Ascending aorta (tissue), 2 donors: ENCODE measurements at places on chromosomes 4 and X.

GRCh38 chr4:113101669-113102068 lies 52.2 kb downstream of the ANK2 start:
- H3K27me3 ChIP-seq: no peaks in the 10 kb centered on the region
- no peak for DNase-seq

DNA sequence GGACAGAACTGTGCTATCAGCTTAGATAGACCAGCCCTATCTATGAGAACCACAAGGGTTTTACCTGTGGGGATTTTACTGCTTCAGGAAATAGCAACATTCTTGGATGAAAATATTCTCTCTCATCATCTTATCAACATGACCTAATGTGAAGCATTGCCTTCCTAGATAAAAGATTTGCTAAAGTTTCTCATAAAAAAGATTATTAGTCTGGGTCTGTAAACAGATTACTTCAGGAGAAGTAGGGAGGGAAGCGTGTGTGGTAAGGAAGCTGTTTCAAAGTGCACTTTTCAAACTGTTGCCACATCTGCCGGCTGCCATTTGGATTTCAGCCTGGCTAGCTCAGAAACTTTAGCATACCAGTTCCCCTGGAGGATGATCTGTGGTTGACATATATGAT lies at the start of gene NOX1:
Gene NOX1 (minus strand): TSS at position 35 of the 400 bp plus-strand sequence. CDS start 220 bp downstream, outside the sequence.
- H3K4me1 ChIP-seq: no peaks in the 10 kb centered on the region
- no peak within 1 kb of the TSS for H3K4me3 ChIP-seq
- H3K27ac ChIP-seq: no peak within 1 kb of the TSS

DNA sequence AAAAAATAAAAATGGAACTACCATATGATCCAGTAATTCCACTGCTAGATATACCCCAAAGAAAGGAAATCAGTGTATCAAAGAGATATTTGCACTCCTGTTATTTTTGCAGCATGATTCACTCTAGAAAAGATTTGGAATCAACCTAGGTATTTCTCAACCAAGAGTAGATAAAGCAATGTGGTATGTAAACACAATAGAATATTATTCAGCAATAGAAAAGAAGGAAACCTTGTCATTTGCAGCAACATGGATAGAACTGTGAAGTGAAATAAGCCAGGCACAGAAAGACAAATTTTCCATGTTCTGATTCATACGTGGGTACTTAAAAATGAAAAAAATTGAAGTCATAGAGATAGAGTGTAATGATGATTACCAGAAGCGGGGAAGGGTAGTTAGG lies 362.3 kb upstream of the EPHA5 start:
- H3K27me3 ChIP-seq: no peaks in the 10 kb centered on the region
- no peaks in the 10 kb centered on the region for H3K36me3 ChIP-seq
- H3K27ac ChIP-seq: no peak overlapping the region

- DNase-seq: no peak
- no peak overlapping the region for H3K4me3 ChIP-seq
- H3K36me3 ChIP-seq: no peaks in the 10 kb centered on the region
- H3K27me3 ChIP-seq: no peaks in the 10 kb centered on the region
- H3K4me1 ChIP-seq: peaks cover 4% of the 10 kb centered on the region
These were observed 98.8 kb downstream of the CASK start for GRCh38 chrX:41824551-41824950.

GRCh38 chr4:169258141-169258540 lies 12.6 kb downstream of the SH3RF1 start:
- H3K27ac ChIP-seq: no peak overlapping the region
- H3K4me3 ChIP-seq: no peak overlapping the region

DNA sequence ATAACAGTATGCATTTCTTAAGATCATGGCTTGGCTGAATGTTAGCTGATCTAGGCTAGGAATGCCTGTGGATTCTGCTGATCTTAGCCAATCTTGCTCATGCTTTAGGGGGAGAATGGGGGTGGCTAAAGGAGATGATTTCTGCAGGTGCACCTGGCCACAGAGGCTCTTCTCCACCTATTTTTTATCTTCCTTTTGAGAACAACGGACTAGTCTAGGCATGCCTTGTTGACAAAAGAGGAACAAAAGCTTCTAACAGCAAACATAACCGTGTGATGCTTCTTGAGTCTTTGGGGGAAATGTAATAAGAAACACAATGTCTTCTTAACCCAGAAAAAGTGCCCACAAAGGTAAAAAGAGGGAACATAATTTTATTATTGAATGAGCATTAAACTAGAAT lies 743.5 kb downstream of the ARAP2 start:
- H3K4me1 ChIP-seq: no peaks in the 10 kb centered on the region
- H3K36me3 ChIP-seq: no peaks in the 10 kb centered on the region
- H3K27me3 ChIP-seq: no peaks in the 10 kb centered on the region
- no peak overlapping the region for H3K27ac ChIP-seq
- DNase-seq: no peak

- H3K36me3 ChIP-seq: no peaks in the 10 kb centered on the region
- H3K27me3 ChIP-seq: no peaks in the 10 kb centered on the region
- H3K4me3 ChIP-seq: peak overlapping the region; percentile 63
- H3K4me1 ChIP-seq: no peaks in the 10 kb centered on the region
These were observed 595 bp downstream of the MBNL3 start for GRCh38 chrX:132488180-132488705.

GRCh38 chr4:173367285-173367684 lies 3.5 kb upstream of the SAP30 start:
- DNase-seq: no peak
- H3K27ac ChIP-seq: peak overlapping the region; percentile 58
- H3K4me1 ChIP-seq: no peaks in the 10 kb centered on the region
- H3K4me3 ChIP-seq: peak overlapping the region; percentile 79
- no peaks in the 10 kb centered on the region for H3K27me3 ChIP-seq

- H3K36me3 ChIP-seq: no peaks in the 10 kb centered on the region
- no peaks in the 10 kb centered on the region for H3K27me3 ChIP-seq
- no peak for DNase-seq
- no peak overlapping the region for H3K27ac ChIP-seq
These were observed 210.8 kb downstream of the SLC4A4 start for GRCh38 chr4:71549516-71550160.
